ENCODE measurements at places on chromosomes 16 and 17.

- no peak for DNase-seq
Observed at GRCh38 chr17:62140836-62141235, 75.8 kb upstream of the MED13 start.

GRCh38 chr16:20064931-20065330, 8.8 kb downstream of the GPR139 start:
- DNase-seq = no peak

DNA sequence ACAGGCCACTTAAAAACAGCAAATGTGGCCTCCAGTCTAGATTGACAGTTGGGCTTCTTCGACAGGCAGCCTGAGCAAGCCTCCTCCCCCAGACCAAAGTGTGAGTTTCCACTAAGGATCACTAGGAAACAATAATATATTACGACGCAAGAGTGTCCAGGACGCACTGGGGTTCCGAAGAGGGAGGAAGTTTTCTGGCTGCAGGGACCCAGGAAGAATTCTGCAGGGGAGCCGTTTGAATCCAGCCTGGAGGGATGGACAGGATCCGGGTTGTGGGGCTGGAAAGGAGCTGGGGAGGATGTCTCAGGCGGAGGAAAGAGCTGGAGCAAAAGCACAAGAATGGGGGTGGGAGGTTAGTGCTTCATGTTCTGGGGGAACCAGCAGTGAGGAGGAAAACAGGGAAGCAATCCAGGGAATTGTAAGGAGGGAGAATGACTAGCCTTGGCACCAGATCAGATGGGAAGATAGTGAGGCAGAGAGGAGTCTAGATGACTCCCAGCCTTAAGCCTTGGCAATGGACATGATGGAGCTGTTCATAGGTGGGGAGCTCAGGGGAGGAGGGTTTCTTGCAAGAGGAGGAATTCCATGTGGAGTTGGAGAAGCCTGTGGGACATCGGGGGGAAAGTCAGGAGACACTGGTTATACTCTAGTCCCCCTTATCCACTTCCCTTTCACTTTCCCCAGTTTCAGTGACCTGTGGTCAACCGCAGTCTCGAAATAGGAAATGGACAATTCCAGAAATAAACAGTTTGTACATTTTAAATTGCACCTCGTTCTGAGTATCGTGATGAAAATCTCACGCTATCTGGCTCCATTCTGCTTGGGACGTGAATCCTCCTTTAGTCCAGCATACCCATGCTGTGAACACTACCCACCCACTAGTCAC, 26.6 kb downstream of the NGFR start:
- no peak for DNase-seq

GRCh38 chr17:81516439-81516838, 3.8 kb upstream of the ACTG1 start:
- no peak for DNase-seq

DNA sequence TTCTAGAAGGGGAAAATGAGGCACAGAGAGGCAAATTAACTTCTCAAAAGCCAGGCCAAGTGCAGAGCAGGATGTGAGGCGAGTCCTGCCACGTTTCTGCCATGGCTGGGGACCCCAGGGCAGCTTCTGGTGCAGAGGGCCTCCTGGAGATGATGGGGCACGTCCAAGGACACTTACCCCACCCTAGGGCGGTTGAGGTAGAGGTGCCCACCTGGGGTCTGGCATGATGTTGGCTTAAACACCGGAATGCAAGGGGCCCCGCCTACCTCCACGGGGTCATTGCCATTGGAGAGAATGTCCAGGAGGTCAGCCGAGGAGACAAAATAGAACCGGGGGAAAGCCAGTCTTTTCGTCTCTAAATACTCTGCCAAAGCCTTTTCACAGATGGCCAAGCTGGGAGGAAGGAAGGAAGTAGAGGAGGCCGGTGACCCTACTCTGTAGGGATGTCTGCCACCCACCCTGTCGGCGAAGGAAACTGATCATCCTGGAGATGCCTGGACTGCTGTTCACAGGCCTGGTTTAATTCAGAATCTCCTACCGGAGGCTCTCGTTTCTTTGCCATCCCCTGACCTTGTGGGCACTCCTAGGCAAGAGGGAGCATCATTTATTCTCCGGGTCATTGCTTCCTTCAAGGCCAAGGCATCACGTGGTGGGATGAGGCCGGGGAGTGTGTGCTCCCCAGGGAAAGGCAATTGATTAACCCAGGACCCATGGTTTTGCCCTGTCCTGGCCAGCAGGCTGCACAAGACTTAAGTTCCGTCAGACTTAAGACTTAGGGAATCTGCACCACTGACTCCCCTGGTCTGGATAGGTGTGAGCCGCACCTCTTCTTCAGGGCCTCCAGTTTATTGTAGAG, 70.5 kb downstream of the DNAH17 start:
- no peak for DNase-seq

- DNase-seq = no peak
Observed at GRCh38 chr16:89600956-89601355, 12.5 kb upstream of the DPEP1 start.

- no peak for DNase-seq
Observed at GRCh38 chr17:70655176-70655958, 486.0 kb downstream of the KCNJ2 start.

- no peak for DNase-seq
Observed at GRCh38 chr16:28835864-28836760, 10.0 kb downstream of the TUFM start.

GRCh38 chr16:66474750-66475199, 47.7 kb downstream of the BEAN1 start:
- peak; percentile 13 for DNase-seq

- DNase-seq = no peak
Observed at GRCh38 chr17:29633886-29634285, 11.2 kb upstream of the CORO6 start.

DNA sequence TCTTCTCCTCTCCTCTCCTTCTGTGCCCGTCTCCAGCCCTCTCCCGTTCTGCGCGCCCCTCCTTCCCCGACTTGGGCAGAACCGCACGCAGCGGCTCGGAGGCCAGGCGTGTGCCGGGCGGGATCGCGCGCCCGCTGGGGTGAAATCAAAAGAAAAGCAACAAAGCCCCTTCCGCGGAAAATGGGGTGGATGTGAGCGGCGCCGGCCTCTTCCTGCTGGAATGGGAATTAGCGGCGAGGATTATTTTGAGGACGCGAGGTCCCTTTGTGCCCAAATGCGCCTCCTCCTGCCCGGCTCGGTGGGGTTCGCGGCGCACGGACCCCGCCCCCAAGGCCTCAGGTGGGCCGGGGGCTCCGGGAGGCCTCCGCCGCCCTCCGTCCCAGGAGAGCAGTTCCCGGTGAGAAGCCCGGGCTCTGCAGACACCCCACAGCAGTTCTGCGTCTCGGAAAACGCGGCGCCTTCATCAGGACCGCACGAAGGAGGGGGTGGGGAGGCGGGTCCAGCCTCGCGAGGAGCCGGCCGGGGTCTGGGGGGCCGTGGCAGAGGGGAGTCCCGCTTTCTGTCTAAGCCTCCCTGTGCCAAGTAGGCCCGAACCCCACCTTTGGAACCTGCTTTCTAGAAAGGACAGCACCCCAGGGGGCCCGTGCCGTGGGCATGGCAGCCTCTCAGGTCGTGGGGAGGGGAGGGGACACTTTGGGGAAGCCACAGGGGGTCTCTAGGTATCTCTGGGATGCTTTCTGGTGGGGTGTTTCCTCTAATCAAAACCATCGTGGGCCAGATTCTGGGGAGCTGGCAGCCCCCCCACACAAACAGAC, 91.0 kb upstream of the CBX4 start:
- no peak for DNase-seq

DNA sequence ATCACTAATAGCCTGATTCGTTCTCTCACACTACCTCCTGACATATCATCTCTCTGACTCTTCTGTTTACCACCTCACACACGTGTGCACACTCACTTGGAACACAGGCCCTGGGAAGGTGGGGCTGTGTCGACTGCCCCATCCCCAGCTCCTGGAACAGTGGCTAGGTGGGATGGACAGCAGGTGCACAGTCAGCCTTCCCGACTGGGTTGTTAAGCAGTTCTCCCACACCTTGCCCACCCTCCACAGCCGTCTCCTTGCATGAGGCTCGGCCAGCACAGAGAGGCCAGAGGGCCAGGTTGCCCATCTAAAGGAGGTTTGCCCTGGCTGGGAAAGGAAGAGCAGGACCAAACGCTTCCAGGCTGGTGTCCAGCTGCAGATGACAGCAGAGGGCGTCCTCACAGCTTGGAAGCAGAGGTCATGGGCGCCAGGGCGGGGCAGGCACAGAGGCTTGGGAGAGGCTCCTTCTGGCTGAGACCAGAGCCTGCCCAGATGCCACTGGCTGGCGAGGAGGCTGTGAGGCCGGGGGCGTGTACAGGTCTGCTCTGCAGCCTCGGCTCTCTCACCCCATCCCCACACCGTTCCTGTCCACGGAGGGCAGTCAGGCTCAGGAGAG, 92.8 kb downstream of the AMFR start:
- peak; percentile 43 for DNase-seq

- DNase-seq = no peak
Observed at GRCh38 chr17:42077755-42078154, 20.5 kb downstream of the ZNF385C start.

GRCh38 chr17:49100601-49101000, 32.0 kb upstream of the B4GALNT2 start:
- no peak for DNase-seq

DNA sequence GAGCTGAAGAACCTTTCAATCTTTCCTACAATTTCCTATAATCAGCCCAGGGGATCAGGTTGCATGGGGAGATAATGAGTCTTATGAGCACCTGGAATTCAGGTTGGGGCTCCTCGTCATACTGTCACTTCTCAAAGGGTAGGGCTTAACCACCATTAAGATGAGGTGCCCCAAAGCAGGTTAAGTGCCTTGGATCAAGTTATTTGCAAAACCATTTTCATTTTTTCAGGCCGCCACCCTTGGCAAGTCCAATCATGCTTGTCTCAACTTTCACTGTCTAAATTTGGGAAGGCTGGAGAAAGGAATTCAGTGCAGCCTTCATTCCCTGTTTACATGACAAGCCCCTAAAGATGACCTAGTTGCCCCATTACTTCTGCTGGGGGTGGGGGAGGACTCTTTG, 44.9 kb upstream of the TANGO6 start:
- no peak for DNase-seq

DNA sequence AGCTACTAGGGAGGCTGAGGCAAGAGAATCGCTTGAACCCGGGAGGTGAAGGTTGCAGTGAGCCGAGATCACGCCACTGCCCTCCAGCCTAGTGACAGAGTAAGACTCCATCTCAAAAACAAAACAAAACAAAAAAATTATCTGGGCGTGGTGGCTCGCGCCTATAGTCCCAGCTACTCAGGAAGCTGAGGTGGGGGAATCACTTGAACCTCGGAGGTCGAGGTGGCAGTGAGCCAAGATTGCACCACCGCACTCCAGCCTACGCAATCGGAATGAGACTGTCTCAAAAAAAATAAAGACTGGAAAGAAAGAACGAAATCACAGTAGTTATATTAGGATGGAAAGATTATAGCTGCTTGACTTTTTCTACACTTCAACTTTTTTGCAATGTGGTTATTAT, 18.9 kb downstream of the COG1 start:
- DNase-seq = no peak

DNA sequence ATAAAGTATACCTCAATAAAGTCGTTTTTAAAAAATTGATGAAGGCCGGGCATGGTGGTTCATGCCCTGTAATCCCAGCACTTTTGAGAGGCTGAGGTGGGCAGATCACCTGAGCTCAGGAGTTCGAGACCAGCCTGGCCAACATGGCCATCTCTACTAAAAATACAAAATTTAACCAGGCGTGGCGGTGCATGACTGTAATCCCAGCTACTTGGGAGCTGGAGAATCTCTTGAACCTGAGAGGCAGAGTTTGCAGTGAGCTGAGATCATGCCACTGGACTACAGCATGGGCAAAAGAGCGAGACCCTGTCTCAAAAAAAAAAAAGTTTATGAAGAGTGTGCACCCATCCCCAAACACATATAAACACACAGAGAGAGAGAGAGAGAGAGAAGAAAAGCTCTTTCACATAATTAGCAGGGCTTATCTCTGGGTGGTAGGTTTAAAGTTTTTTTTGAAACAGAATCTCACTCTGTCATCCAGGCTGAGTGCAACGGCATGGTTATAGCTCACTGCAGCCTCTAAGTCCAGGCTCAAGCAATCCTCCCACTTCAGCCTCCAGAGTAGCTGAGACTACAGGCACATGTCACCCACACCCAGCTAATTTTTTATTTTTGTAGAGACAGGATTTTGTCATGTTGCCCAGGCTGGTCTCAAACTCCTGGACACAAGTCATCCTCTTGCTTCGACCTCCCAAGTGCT, 3.0 kb downstream of the SREBF1 start:
- DNase-seq = no peak

GRCh38 chr16:88389621-88390160, 6.9 kb downstream of the ZNF469 start:
- no peak for DNase-seq

- DNase-seq = no peak
Observed at GRCh38 chr16:4888428-4889135, 41.3 kb downstream of the UBN1 start.

DNA sequence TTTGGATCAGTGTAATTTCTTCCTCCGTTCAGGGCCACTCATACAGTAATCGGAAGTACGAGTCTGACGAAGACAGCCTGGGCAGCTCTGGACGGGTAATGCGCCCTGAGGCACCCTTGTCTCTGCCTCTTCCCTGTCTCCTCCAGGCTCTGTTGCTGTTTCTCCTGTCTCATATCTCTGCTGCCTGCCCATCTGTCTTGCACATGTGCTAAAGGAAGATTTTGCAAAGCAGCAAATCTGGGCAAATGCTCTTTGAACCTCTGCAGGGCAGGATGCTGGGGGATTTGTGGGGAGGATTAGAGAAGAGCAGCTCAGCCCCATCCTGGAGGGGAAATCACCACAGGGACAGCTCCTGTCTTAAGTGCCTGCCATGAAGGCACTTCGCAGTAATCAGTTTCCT, 32.4 kb upstream of the POLR3E start:
- DNase-seq = no peak

- no peak for DNase-seq
Observed at GRCh38 chr17:28519236-28519635, 13.1 kb downstream of the FOXN1 start.

DNA sequence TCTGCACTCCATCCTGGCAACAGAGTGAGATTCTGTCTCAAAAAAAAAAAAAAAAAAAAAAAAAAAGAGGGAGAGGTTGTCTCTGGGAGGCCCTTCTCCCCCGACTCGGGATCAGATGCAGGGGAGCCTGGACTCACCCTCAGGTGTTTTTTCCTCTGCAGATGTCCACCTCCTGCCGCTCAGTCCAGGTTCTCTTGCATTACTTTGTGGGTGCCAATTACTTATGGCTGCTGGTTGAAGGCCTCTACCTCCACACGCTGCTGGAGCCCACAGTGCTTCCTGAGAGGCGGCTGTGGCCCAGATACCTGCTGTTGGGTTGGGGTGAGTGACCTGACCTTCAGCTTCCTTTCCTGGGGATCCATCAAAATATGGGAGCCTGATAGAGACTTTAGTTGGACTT, 34.1 kb downstream of the GLP2R start:
- no peak for DNase-seq

GRCh38 chr16:89038221-89038721, 55.4 kb upstream of the ACSF3 start:
- no peak for DNase-seq

GRCh38 chr17:83186751-83187421, 107.5 kb downstream of the METRNL start:
- DNase-seq = no peak

Data from left kidney (tissue), 8 donors.